ENCODE measurements at places on chromosomes 3 and 15.

DNA sequence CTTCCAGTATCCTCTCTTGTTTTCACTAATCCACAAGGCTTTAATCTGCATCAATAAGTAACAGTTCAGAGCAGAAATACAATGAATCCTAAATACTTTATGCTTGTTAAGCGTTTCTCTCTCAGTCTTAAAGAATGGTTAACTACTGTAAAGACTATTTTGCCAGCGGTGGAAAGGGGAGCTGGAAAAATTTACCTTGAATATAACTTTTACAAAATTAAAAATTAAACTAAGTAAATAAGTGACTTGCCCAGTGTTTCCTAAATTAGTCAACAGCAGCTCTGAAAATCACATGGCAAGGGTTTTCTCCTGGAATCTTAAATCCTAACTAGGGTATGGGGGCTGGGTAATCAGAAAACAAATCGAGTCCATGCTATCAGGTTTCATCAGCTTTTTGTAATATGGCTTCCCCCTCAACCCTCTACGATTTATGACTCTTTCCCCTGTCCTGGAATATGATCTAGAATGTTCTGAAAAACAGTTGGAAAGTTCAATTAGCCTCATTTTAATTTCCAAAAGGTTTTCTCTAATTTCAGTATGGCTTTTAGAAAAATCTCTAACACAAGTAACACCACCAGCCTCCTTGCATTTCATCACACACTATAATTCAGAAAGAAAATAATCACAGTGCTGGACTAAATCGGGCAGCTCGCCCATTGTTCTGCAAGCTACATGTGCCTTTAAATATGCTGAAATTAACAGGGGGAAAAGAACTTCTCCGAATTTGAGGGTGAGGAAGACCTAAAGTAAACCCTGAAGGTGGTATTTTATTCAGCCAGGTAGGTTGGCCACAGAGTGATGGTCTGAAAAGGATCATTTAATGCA, 133.5 kb downstream of the ADAMTS9 start:
- no peak for DNase-seq

- DNase-seq: no peak
Observed at GRCh38 chr15:70726753-70727152, 36.6 kb downstream of the UACA start.

DNA sequence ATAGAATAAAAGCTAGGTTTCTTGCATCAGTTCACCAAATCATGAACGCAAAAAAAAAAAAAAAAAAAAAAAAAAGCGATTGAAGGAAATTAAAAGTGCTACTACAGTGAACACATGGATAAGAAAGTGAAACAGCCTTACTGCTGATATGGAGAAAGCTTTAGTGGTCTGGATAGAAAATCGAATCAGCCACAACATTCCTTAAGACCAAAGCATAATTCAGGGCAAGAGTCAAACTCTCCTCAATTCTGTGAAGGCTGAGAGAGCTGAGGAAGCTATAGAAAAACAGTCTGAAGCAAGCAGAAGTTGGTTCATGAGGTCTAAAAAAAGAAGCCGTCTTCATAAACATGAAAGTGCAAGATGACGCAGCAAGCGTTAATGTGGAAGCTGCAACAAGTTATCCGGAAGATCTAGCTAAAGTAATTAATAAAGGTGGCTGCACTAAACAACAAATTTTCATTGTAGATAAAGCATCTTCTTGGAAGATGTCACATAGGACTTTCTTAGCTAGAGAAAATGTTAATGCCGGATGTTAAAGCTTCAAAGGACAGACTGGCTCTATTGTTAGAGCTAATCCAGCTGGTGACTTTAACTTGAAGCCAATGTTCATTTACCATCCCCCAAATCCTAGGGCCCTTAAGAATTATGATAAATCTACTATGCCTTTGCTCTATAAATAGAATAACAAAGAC, 19.2 kb downstream of the P3H2 start:
- DNase-seq: no peak

DNA sequence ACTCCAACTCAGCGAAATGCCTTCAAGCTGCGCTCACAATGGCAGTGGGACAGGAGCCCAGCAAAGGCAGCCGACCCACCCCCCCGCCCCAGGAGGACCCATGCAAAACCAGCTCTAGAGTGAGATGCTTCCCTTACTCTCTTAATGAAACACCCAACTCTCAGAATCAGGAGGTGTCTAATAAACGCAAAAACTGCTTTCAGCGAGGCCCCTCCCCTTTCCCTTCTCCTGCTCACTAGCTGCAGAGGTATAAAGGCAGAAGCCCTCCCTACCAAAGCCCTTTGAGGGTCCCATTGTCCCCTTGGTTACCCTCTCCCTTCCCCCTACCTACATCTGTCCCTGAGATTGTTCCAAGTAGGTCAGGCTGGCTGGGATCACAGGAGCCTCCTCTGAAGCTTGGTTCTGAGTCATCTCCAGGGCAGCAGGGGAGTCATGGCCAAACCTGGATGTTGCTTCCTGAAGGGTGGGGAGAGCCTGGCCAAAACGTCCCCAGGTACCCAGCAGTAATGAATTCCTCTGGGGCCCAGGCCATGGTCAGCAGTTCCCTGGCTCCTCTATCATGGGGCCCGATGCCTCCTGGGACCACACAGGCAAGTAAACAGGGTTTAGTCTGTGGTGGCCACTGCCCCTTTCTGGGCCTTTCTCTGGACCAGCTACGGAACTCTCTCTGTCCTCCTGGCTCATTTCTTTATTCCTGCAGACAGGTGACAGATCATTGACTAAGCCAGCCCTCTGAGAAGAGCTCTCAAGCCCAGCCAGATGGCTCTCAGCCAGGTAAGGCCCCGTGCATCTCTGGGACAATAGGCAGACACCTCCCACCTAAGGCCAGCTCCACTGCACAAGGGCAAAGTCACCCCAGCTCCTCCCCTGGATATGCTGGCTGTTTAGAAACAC, 8.6 kb downstream of the KLHL25 start:
- DNase-seq: no peak

GRCh38 chr15:96767703-96768434, 437.4 kb downstream of the NR2F2 start:
- no peak for DNase-seq

GRCh38 chr3:149566292-149566975, 91.4 kb downstream of the WWTR1 start:
- no peak for DNase-seq

DNA sequence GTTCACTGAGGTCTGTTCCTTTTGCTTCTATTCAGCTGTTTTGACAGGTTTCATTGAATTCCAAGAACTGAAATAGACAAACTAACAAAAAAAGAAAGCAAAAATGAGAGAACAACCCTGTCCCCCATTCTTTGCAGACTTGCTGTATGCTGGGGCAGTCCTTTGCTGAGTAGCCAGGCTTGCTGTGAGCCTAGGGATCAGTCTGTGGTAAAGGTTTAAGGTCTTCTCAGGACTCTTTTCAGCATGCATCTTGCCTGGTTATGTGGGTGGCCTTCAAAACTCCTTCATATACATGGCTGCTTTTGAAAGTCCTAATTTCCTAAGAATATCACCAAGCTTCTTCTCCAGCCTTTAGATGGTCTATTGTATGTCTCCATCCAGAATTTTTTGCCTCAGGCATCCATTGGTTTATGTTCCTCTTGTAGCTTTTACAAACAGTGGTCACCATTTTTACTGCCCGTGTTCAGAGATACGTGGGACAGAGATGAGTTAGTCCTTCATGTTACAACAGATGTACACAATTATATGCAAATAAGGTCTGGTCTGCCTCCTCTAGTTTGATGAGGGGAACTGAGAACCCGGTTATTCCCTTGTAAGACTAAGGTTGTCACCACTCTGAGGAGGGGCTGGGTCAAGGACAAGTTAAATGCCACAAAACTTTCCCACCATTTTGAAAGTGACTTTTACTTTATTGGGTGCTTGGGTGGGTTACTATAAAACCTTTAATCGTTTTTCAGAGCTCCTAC, 41.4 kb downstream of the SACM1L start:
- DNase-seq: no peak

- no peak for DNase-seq
Observed at GRCh38 chr3:160587105-160587504, 21.7 kb upstream of the KPNA4 start.

DNA sequence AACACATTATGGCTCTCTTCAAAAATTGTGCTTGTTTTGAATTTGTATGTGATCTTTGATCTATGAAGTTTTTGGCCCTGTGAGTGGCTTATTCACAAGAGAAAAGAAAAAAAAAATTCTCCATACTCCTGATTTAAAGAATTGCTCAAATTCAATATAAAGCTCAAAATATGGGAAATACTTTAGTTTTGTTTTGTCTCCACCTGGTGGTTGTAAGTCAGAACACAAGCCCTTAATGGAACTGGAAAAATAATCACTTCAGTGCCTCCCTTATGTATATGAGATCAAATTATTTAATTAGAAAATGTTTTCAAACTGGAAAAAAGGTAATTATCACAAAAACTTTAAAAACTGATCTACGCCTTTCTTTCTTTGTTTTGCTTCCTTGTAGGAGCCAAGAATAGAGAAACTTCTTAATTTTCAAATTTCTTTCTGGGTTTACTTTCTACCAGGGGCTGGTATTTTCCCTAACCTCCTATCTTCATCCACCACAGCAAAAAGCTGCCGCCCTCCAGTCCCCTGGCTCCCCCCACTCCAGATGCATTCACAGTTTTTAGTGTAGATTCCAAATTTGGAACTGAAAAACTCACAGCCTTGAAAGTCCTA, 50.6 kb downstream of the SERP1 start:
- no peak for DNase-seq
